Keratinocyte (primary cell): ENCODE measurements at places on chromosomes 3 and 15. TPM values are rescaled to one million over a fixed set of nuclear protein-coding genes. Genes with fewer than 3 reads are reported as not detected.

DNA sequence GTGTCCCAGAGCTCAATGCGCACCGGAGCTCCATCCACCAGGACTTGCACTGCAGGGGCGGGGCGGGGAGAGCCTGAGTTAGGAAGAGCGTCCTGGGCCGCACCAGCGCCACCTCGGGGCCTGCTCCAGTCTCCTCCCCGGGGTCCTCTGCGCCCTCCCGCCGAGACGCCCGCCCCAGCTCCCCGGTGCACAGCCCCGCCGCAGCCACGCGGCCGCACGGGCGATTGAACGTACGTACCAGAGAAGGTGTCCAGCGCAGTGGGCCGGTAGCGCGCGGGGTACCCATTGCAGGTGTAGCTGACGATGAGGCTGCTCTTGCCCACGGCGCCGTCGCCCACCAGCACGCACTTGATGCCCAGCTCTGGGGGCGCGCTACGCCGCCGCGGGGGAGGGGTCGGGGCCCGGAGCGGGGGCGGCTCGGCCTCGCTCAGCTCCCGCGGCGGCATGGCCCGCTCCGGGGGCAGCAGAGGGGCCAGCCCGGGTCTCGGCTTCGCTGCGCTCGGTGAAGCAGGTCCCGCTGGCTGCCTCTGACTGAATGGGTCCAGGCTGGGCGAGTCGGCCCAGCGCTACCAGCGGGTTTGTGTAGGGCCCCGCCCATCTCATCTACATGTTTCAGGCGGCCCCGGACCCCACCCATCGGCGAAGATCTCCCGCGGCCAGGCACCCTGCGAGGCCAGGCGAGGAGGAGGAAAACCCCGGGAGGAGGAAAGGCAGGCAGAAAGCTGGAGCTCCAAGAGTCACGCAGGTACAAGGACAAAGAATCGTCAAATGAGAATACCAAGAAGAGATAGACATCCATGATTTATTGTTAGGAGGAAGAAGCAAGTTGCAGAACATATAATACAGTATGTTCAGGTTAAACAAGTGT is at the start of gene RHOV:
Gene RHOV, minus strand, starts transcription at position 541 of the 868 bp plus-strand sequence. Its CDS starts 95 bp downstream, at position 446.
- H3K4me3 ChIP-seq = peak within 1 kb of the TSS; percentile 57
- H3K27ac ChIP-seq = no peak within 1 kb of the TSS
- DNase-seq = no peak
- peaks cover 51% of the 10 kb centered on the region for H3K4me1 ChIP-seq

DNA sequence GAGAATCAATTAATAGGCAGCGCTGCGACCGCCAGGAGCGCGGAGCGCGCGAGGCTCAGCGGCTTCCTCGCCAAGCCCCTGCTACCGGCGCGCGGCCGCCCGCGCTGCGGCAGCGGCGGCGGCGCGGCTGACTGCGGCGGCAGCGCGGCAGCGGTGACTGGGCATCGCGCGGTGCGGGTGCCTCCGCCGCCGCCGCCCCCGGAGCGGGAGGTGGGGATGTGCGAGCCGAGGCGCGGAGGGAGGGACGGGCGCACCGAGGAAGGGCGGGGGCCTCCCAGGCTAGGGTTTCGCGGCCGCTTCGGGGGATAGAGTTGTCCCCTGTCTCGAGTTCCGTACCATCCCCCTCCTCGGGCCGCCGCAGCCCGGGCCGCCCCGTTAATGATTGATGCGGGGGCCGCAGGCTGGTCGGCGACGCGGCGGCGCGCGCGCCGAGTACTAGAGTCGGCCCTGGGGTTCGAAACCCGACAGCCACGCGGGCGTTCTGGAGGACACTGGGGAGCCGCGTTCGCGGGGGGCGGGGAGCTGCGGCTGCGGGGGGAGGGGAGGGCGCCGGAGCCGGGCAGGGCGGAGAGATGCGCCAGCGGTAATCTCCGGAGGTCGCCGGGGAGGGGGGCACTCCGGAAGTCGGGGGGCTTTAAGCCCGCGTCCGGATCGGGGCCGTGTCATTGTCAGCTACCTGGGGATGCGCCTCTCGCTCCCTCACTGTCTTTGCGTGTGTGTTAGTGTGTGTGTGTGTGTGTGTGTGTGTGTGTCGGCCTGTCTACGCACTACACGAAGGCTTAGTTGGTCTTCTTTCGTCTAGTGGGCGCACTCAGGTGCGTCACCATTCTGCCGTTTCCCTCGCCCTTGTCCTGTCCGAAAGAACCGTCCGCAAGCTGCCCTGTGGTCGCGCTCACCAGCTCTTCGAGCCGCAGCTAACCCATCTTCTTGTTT is at the start of gene PAQR9:
Gene PAQR9, minus strand, starts transcription at position 159 of the 933 bp plus-strand sequence. CDS start 338 bp downstream, outside the sequence.
- no peak within 1 kb of the TSS for H3K27ac ChIP-seq
- H3K36me3 ChIP-seq = no peaks in the 10 kb centered on the region
- peaks cover 36% of the 10 kb centered on the region for H3K27me3 ChIP-seq
- H3K4me1 ChIP-seq = peaks cover 7% of the 10 kb centered on the region

Gene UACA
- 13.4 to 26.6 TPM (median 22.7 TPM) in 3 replicates for polyA plus RNA-seq

GRCh38 chr3:56894881-56895431 is 93.2 kb upstream of the ARHGEF3 start:
- no peak for DNase-seq
- no peaks in the 10 kb centered on the region for H3K36me3 ChIP-seq
